Peyer's patch (tissue), 4 donors: ENCODE measurements at places on chromosomes 6 and 20.

DNA sequence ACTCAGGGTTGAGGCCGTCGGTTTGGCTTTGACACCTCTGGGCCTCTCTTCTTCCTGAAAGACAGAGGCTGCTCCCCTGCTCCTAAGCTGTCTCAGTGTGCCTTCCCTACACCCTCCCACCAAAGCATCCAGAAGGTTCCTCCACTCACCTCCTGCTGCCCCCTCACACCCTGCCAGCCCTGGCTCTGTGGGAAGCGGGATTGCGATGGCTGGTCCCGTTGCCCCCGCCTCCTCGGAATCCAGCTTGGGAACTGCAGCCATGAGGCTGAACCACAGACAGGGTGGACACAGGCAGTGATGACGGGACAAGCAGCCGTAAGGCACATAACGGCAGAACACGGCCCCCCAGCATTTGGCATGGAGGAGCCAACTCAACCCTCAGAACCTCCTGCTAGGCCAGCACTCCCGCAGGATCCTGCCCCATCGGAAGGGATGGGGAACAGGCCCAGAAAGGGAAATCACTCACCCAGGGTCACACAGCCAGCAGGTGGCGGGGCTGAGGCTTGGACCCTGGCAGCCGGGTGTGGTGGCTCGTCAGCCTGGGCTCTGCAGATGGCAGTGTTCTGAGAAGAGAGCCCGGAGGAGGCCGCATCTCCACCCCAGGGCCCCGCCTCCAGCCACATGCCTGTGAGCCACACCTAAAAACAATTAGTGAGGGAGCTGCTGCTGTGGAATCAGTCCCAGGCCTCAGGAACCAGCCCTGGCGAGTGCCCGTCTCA lies 139.6 kb downstream of the PHACTR3 start:
- no peaks in the 10 kb centered on the region for H3K27me3 ChIP-seq
- no peaks in the 10 kb centered on the region for H3K36me3 ChIP-seq
- no peak overlapping the region for H3K27ac ChIP-seq
- H3K4me3 ChIP-seq = no peak overlapping the region

GRCh38 chr20:45347936-45348778 lies at the start of gene SDC4:
Gene SDC4 (minus strand): TSS chr20:45348424. CDS start chr20:45348384, 40 bp downstream.
- H3K27ac ChIP-seq = peak within 1 kb of the TSS; percentile 82
- H3K27me3 ChIP-seq = no peaks in the 10 kb centered on the region
- H3K4me1 ChIP-seq = peaks cover 13% of the 10 kb centered on the region
- peak within 1 kb of the TSS; percentile 73 for H3K4me3 ChIP-seq
- peak; percentile 36 for DNase-seq

DNA sequence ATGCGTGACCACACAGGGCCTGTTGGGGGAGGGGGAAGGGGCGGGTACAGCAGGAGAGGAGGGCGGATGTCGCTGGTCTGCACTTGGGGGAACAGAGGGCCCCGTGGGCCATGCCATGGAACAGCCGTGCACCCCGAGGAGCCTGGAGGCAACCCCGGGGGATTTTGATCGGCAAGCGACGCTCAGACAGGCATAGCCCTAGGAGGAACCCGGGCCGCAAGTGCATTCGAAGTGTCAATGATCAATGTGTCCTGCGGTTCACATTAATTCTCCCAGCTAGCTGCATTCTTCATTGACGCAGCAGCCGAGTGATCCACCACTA lies 772.8 kb upstream of the DEFB115 start:
- no peaks in the 10 kb centered on the region for H3K4me1 ChIP-seq
- no peaks in the 10 kb centered on the region for H3K36me3 ChIP-seq
- no peaks in the 10 kb centered on the region for H3K27me3 ChIP-seq
- DNase-seq = no peak

- H3K27me3 ChIP-seq = no peaks in the 10 kb centered on the region
- H3K4me1 ChIP-seq = no peaks in the 10 kb centered on the region
- no peak for DNase-seq
Observed at GRCh38 chr6:9523462-9523861, 891.4 kb downstream of the TFAP2A start.

DNA sequence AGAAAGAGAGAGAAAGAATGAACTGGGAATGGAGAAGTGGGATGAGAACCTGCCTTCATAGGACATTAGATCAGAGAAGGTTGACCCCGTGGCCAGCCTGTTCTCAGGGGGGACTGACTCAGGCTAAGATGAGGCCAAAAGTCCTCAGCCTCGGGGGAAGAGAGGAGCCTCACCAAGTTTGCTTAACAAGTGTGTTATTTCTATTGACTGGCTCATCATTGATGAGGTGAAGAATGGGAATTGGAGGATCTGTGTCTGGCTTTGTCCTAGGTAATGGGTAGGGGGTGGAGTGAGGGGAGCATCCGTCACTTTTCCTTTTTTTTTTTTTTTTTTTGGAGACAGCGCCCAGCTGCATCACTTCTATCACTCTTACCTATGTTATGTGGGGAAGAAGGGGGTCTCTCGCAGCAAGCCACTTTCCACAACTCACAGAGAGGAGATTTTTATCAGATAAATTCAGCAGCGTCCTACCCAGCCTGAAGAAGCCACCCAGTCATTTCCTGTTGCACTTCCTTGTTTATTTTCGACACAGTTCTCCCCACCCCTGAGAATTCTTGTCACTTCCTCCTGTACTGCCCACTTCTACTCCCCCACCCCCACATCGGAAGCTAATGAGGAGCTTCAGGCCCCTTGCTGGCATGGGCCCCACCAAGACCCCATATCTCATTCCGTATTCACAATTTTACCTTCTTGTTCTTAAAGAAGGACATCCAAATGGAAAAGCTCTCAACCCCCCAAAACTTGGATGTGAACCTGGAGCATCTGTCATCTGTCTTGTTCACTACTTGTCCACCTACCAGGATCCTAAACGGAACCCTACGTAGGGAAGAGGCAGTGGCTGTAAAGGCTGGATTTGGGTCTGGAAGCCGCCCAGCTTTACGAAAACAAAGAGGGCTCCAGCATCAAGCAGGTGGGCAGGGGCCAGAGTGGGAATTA lies 2.8 kb upstream of the RNASET2 start:
- no peaks in the 10 kb centered on the region for H3K36me3 ChIP-seq
- peak overlapping the region; percentile 99 for H3K27ac ChIP-seq
- no peaks in the 10 kb centered on the region for H3K27me3 ChIP-seq
- peaks cover 26% of the 10 kb centered on the region for H3K4me1 ChIP-seq

DNA sequence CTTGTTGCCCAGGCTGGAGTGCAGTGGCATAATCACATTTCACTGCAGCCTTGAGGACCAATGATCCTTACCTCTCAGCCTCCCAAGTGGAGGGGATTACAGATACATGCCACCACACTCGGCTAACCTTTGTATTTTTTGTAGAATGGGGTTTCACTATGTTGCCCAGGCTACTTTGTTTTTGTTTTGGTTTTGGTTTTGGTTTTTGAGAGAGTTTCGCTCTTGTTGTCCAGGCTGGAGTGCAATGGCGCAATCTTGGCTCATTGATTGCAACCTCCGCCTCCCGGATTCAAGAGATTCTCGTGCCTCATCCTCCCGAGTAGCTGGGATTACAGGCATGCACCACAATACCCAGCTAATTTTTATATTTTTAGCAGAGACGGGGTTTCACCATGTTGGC lies 105.5 kb downstream of the BMP7 start:
- H3K4me1 ChIP-seq = no peaks in the 10 kb centered on the region
- H3K27me3 ChIP-seq = no peaks in the 10 kb centered on the region
- H3K4me3 ChIP-seq = no peak overlapping the region
- no peak overlapping the region for H3K27ac ChIP-seq
- no peak for DNase-seq
- H3K36me3 ChIP-seq = no peaks in the 10 kb centered on the region

GRCh38 chr6:14280766-14281293 lies 163.3 kb downstream of the CD83 start:
- H3K36me3 ChIP-seq = no peaks in the 10 kb centered on the region
- no peak for DNase-seq
- H3K27me3 ChIP-seq = no peaks in the 10 kb centered on the region
- peaks cover 13% of the 10 kb centered on the region for H3K4me1 ChIP-seq
- no peak overlapping the region for H3K27ac ChIP-seq
- no peak overlapping the region for H3K4me3 ChIP-seq
